Hepatocyte (in vitro differentiated cells): ENCODE measurements at places on chromosomes 3 and 15.

DNA sequence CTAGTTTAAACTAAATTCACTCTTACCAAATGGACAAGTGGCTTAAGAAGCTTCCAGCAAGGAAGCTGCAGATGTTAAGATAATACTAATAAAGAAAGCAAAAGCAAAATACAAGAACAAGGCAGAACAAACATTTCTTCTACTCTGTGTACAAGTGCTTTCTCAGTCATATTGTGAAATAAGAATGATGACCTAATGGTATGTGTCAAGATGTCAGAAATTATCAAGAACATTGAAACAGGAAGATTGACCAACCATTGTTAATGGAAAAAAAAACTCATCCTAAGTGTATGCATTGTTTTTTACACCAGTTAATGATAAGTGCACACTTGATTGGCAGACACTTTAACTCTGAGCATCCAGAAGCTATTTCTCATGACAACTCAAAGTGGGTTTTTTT is 65.4 kb upstream of the P2RY1 start:
- H3K4me1 ChIP-seq: peaks cover 7% of the 10 kb centered on the region
- no peak for DNase-seq
- H3K4me3 ChIP-seq: no peak overlapping the region
- H3K36me3 ChIP-seq: no peaks in the 10 kb centered on the region
- no peaks in the 10 kb centered on the region for H3K27me3 ChIP-seq
- no peak overlapping the region for H3K27ac ChIP-seq

DNA sequence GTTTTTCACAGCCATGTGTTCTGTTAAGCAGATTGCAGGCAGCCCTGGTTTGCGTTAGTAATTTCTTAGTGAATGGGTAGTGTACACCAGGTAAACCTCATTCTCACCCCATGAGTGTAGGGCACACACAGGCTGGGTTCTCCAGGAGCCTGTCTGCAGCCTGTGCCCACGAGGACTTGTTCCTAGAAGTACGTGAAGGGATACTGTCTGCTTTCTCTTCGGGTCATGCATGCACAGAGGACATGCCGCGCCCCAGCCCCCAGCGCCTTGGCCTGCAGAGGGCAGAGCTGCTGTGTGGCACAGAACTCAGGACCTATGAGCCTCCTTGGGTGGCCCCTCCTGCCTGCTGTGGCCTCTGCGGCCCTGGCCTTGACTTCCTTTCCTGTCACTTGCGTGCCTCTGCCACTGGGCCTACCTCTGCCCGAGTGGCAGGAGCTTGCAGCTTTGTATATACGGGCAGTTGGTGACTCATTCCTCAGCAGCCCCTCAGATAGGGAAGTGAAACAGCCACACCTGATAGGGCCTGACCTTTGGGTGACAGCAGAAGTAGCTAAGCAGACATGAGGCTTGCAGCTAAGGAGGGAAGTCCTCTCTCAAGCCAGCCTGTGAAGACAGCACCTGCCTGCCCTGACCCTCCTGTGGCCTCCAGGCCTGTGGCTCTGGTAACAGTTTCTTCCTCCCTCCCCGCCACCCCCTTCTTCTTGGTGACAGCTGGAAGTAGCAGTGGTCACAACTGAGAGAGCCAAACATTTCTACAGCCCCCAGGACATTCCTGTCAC is 19.5 kb downstream of the PPCDC start:
- peak; percentile 84 for DNase-seq
- H3K4me1 ChIP-seq: peaks cover 48% of the 10 kb centered on the region
- no peaks in the 10 kb centered on the region for H3K36me3 ChIP-seq

DNA sequence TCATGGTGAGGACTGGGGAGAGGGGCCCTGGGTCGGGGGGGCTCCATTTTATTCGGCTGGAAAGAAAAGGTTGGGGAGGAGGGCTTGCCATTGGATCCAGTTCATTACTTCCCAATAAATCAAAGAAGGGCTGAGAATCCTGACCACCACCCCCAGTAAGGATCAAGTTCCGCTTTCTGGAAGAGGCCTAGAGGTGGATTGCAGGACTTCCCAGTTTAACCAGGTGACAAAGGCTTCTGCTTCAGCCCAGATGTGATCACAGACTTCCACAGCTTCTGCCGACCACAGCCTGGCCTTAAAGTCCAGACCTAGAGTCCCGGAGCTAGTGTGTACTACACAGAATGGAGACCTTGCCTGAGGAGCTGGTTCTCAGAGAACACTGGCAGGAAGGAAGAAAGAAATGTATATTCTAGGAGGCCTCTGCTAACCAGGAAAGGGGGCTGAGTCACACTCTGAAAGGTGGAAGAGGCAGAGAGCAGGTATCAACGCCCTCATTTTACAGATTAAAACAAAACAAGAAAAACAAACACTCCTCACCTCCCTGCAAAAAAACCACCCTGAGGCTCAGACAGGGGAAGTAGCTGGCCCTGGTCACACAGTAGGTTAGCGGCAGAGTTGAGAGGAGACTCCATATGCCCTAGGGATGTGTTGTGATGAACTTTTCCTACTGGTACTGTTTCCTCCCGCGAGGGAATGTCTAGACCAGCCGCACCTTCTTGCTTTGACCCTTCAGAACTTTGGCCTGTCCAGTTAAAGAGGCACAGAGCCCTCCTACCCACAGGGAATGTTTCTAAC is 1.1 kb upstream of the CEMIP start:
- H3K4me3 ChIP-seq: no peak overlapping the region
- DNase-seq: no peak
- H3K27ac ChIP-seq: no peak overlapping the region
- H3K36me3 ChIP-seq: no peaks in the 10 kb centered on the region
- H3K4me1 ChIP-seq: peaks cover 18% of the 10 kb centered on the region

- H3K27ac ChIP-seq: no peak overlapping the region
- no peaks in the 10 kb centered on the region for H3K36me3 ChIP-seq
- no peaks in the 10 kb centered on the region for H3K27me3 ChIP-seq
- no peak for DNase-seq
- no peaks in the 10 kb centered on the region for H3K4me1 ChIP-seq
Measured at GRCh38 chr15:72566973-72567372, 87.5 kb upstream of the GOLGA6B start.

GRCh38 chr3:60289341-60290121 is 961.7 kb downstream of the FHIT start:
- H3K27me3 ChIP-seq: no peaks in the 10 kb centered on the region
- DNase-seq: no peak
- H3K4me3 ChIP-seq: no peak overlapping the region
- H3K36me3 ChIP-seq: no peaks in the 10 kb centered on the region
- H3K27ac ChIP-seq: no peak overlapping the region

GRCh38 chr3:175149675-175150074 is 290.5 kb downstream of the NAALADL2 start:
- H3K36me3 ChIP-seq: no peaks in the 10 kb centered on the region
- peak; percentile 39 for DNase-seq
- no peaks in the 10 kb centered on the region for H3K27me3 ChIP-seq
- H3K4me1 ChIP-seq: no peaks in the 10 kb centered on the region
- H3K4me3 ChIP-seq: no peak overlapping the region

DNA sequence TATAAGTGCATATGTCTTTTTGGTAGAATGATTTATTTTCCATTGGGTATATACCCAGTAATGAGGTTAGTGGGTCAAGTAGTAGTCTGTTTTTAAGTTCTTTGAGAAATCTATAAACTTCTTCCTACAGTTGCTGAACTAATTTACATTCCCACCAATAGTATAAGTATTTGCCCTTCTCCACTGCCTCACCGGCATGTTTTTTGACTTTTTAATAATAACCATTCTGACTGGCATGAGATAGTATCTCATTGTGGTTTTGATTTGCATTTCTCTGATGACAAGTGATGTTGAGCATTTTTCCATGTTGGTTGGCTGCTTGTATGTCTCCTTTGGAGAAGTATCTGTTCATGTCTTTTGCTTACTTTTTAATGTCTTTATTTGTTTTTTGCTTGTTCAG is 94.1 kb upstream of the TP63 start:
- H3K27ac ChIP-seq: no peak overlapping the region
- no peaks in the 10 kb centered on the region for H3K27me3 ChIP-seq
- DNase-seq: no peak

DNA sequence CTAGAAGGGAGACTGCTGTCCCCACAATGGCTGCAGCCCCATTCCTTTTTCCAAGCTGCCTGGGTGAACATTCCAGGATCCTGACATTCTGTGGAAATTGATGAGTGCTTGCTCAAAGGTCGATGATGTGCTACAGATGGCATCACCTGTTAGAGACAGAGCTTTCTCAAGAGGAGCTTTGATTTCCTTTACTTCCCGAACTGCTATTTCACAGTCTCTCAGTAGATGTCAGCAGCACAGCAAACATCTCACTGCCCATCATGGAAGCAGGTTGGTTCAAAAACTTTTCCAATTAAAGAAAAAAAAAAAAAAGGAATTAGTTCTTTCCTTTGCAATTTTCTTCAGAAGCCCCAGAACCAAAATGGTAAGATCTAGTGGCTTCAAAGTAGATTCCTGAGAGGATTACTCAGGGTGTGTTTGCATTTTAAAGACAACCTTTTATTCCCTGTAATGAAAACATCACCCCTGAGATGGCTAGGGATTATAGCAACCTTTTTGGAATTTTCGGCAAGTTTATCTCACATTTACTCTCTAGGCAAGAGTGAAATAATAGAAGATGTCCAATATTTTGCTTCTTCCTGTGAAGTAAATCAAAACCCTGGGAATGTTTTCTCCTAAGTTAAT is 44.8 kb downstream of the POLR2M start:
- no peak overlapping the region for H3K27ac ChIP-seq
- H3K4me3 ChIP-seq: no peak overlapping the region
- peak; percentile 52 for DNase-seq
- no peaks in the 10 kb centered on the region for H3K27me3 ChIP-seq
- peaks cover 6% of the 10 kb centered on the region for H3K4me1 ChIP-seq

- DNase-seq: no peak
- no peaks in the 10 kb centered on the region for H3K27me3 ChIP-seq
- H3K4me1 ChIP-seq: no peaks in the 10 kb centered on the region
- H3K36me3 ChIP-seq: no peaks in the 10 kb centered on the region
- no peak overlapping the region for H3K4me3 ChIP-seq
Measured at GRCh38 chr3:101189796-101190195, 130.6 kb downstream of the IMPG2 start.

GRCh38 chr15:66946578-66947164 is 118.7 kb upstream of the SMAD3 start:
- no peaks in the 10 kb centered on the region for H3K27me3 ChIP-seq
- no peak overlapping the region for H3K4me3 ChIP-seq
- H3K36me3 ChIP-seq: no peaks in the 10 kb centered on the region
- DNase-seq: peak; percentile 77
- H3K4me1 ChIP-seq: no peaks in the 10 kb centered on the region

DNA sequence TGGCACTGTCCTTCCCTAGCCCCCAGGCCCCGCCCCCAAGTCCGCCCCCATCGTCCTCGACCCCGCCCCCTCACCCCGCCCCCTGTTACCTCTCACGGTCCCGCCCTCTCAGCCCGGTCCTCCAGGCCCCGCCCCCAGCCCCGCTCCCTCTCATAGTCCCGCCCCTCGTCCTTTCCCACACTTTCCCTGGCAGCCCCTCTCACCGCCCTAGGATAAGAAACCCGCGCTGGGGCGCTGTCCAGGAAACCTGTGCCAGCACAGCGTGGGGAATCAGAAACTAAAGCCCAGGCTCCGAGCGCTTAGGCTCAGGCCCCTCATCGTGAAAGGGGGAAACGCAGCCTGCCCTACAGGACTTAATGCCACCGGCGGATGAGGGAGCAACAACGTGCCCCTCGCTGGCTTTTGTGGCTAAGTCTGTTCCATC is 20.9 kb downstream of the TRPM1 start:
- no peak overlapping the region for H3K4me3 ChIP-seq
- H3K4me1 ChIP-seq: peaks cover 3% of the 10 kb centered on the region
- no peaks in the 10 kb centered on the region for H3K27me3 ChIP-seq
- no peaks in the 10 kb centered on the region for H3K36me3 ChIP-seq

- H3K4me1 ChIP-seq: no peaks in the 10 kb centered on the region
- H3K27me3 ChIP-seq: no peaks in the 10 kb centered on the region
- no peak for DNase-seq
- no peaks in the 10 kb centered on the region for H3K36me3 ChIP-seq
- no peak overlapping the region for H3K4me3 ChIP-seq
Measured at GRCh38 chr3:135079095-135079494, 284.0 kb downstream of the EPHB1 start.

GRCh38 chr3:98594628-98595324 is 1.4 kb upstream of the CPOX start:
- DNase-seq: no peak
- H3K27ac ChIP-seq: no peak overlapping the region
- H3K36me3 ChIP-seq: no peaks in the 10 kb centered on the region
- H3K27me3 ChIP-seq: no peaks in the 10 kb centered on the region
- H3K4me1 ChIP-seq: peaks cover 6% of the 10 kb centered on the region
- H3K4me3 ChIP-seq: no peak overlapping the region

GRCh38 chr3:69178838-69179739 is 56.7 kb upstream of the LMOD3 start:
- peaks cover 22% of the 10 kb centered on the region for H3K4me1 ChIP-seq
- H3K27me3 ChIP-seq: no peaks in the 10 kb centered on the region
- peak overlapping the region; percentile 85 for H3K27ac ChIP-seq
- no peak overlapping the region for H3K4me3 ChIP-seq
- peak; percentile 80 for DNase-seq
- H3K36me3 ChIP-seq: no peaks in the 10 kb centered on the region

DNA sequence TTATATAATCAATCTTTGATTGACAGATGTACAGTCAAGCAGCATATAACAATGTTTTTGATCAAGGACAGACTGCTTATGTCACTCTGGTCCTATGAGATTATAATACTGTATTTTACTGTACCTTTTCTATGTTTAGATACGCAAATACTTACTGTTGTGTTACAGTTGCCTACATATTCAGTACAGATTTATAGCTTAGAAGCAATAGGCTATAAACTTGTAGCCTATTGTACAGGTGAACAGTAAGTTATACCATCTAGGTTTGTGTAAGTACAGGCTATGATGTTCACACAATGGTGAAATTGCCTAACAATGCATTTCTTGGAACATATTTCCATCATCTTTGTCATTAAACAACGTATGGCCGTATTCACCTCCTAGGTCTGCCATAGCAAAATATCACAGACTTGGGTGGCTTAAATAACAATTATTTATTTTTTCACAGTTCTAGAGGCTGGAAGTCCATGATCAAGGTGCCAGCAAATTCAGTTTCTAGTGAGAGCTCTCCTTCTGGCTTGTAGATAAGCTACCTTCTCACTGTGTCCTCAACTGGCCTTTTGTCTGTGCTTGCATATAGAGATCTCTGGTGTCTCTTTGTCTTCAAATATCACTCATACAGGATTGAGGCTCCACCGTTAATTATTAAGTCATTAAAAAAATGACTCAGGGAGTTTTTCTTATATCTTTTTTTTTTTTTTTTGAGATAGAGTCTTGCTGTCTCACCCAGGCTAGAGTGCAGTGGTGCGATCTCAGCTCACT is 89.1 kb downstream of the EBLN2 start:
- no peak overlapping the region for H3K27ac ChIP-seq
- DNase-seq: no peak
- no peaks in the 10 kb centered on the region for H3K36me3 ChIP-seq
- no peak overlapping the region for H3K4me3 ChIP-seq
- H3K4me1 ChIP-seq: peaks cover 28% of the 10 kb centered on the region

- DNase-seq: peak; percentile 89
- peaks cover 62% of the 10 kb centered on the region for H3K27me3 ChIP-seq
- peaks cover 12% of the 10 kb centered on the region for H3K4me1 ChIP-seq
- no peak within 1 kb of the TSS for H3K27ac ChIP-seq
- H3K36me3 ChIP-seq: no peaks in the 10 kb centered on the region
- peak within 1 kb of the TSS; percentile 61 for H3K4me3 ChIP-seq
Measured at GRCh38 chr3:184229394-184230080, at the start of gene VWA5B2. Gene VWA5B2, plus strand, starts transcription at chr3:184229585. Its CDS starts 944 bp downstream, at chr3:184230529.

GRCh38 chr3:4351164-4351855 is 48.1 kb downstream of the SETMAR start:
- no peaks in the 10 kb centered on the region for H3K36me3 ChIP-seq
- H3K4me1 ChIP-seq: peaks cover 17% of the 10 kb centered on the region
- H3K4me3 ChIP-seq: no peak overlapping the region
- no peaks in the 10 kb centered on the region for H3K27me3 ChIP-seq
